ENCODE measurements at places on chromosomes 6 and 20.

- H3K4me3 ChIP-seq = no peak overlapping the region
- no peaks in the 10 kb centered on the region for H3K36me3 ChIP-seq
- H3K27me3 ChIP-seq = no peaks in the 10 kb centered on the region
- H3K27ac ChIP-seq = no peak overlapping the region
- no peak for DNase-seq
Observed at GRCh38 chr20:47377122-47377722, 20.7 kb upstream of the ZMYND8 start.

DNA sequence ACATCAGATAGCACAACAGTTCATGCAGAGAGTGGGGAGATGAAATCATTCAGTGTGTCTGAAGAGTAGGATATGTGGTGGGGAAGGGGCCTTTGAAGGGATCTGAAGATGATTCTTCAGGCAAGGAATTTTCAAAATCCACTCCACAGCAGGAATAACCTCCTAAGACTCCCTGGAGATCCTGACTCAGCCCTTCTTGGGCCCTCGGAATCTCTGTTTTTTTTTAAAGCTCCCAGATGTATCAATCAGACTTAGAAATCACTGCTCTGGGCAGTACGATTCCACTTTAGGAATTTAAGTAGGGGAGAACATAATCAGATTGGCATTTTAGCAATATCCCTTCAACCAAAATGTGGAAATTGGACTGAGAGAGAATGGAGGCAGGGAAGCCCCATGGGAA lies 55.5 kb downstream of the RIOK1 start:
- DNase-seq = no peak
- H3K4me3 ChIP-seq = no peak overlapping the region
- peaks cover 6% of the 10 kb centered on the region for H3K4me1 ChIP-seq

DNA sequence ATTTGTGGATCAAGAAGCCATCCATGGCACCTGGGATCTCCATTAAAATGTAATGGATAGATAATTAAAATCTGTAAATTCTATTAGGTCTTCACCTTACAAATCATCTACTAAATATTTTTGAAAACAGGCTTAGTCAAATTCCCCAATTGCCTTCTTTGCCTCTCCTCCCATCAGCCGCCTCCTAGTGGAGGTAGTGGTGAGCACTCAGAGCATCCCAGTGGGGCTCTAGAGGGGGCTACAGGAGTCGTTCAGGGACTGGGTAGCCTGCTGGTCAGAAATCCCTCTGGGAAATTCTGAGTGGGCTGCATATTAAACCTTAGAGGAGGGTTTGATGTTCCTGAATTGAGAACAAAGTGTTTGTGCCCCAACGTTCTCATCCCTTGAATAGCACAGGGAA lies 20.8 kb upstream of the PAX1 start:
- H3K4me3 ChIP-seq = no peak overlapping the region
- no peaks in the 10 kb centered on the region for H3K4me1 ChIP-seq
- H3K36me3 ChIP-seq = no peaks in the 10 kb centered on the region
- H3K27ac ChIP-seq = no peak overlapping the region

DNA sequence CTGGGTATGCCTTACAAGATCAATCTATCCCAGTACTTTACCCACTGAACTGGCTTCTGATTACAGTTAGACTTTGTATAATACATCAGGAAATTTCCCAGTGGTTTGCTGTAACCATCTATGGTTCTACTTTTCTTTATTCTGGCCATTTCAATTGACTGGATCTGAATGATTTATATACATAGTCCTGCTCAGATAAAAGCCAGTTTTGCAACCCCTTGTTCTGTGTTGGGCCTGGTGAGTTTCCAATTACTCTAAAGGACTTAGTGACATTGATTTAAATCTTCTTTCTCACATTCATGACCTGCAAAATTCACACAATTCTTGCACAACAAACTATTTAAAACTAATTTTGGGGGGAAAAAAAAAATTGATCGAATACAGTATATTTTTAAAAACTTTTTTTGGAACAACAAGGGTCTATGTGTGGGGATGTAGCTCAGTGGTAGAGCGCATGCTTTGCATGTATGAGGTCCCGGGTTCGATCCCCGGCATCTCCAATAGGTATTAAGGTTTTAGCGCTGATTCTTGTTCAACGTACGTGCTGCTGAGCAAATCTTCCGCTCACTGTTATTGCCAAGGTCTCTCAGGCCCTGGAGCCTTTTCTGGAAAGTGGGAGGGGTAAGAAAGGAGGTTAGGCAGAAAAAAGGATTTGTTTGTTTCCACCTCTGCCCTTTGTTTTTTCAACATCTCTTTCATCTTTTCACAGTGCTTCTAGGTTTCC lies 117.5 kb downstream of the GPX5 start:
- peak overlapping the region; percentile 31 for H3K4me3 ChIP-seq
- no peaks in the 10 kb centered on the region for H3K36me3 ChIP-seq
- no peaks in the 10 kb centered on the region for H3K4me1 ChIP-seq
- no peak overlapping the region for H3K27ac ChIP-seq
